Uterus (tissue), 4 donors: ENCODE measurements at places on chromosomes 11 and 22. TPM values are rescaled to one million over a fixed set of nuclear protein-coding genes. Genes with fewer than 3 reads are reported as not detected.
A peak's percentile ranks its signal among the peaks of the same experiment; 100 is the strongest.

OR2AT4 gene
- not detected for total RNA-seq

GRCh38 chr11:87589082-87589481, 551.3 kb downstream of the TMEM135 start:
- no peaks in the 10 kb centered on the region for H3K4me1 ChIP-seq
- no peak for DNase-seq
- H3K4me3 ChIP-seq: no peak overlapping the region
- no peaks in the 10 kb centered on the region for H3K27me3 ChIP-seq
- no peak overlapping the region for H3K27ac ChIP-seq

DNA sequence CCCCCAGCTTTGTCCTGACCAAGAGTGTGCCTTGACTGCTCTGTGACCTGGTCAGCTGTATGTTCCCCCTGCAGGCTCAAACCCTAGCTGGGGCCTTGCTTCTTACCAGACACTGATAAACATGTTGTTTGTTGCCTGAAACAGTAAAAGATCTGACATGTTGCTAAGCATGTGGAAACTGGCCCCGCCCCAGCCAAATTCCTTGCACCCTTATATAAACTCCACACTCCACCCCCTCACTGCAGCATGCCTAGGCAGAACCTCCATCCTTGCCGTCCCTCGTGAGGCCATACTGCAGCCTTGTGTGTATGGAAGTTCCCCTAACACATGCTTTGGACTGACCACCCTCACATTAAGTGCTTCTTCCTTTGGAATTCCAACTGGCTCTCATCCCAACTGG, 27.3 kb downstream of the LRRC74B start:
- no peaks in the 10 kb centered on the region for H3K4me1 ChIP-seq
- no peaks in the 10 kb centered on the region for H3K36me3 ChIP-seq

SLC37A4 gene
- 9.2 TPM for total RNA-seq

DNA sequence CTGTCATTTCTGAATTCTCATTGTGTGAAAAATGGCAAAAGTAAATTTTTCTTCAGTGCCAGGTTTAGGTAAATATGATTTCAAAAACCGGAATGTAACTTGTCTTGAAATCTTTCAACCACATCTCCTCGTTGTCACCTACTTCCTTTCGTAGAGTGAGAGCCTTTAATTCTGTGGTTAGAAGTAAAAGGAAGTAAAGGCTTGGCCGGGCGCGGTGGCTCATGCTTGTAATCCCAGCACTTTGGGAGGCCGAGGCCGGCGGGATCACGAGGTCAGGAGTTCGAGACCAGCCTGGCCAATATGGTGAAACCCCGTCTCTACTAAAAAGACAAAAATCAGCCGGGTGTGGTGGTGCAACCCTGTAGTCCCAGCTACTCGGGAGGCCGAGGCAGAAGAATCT, 29.8 kb downstream of the SGSM3 start:
- H3K4me3 ChIP-seq: no peak overlapping the region
- no peaks in the 10 kb centered on the region for H3K4me1 ChIP-seq
- H3K27ac ChIP-seq: no peak overlapping the region
- H3K27me3 ChIP-seq: no peaks in the 10 kb centered on the region
- no peaks in the 10 kb centered on the region for H3K36me3 ChIP-seq

ANGPTL5 gene
- not detected for total RNA-seq

DNA sequence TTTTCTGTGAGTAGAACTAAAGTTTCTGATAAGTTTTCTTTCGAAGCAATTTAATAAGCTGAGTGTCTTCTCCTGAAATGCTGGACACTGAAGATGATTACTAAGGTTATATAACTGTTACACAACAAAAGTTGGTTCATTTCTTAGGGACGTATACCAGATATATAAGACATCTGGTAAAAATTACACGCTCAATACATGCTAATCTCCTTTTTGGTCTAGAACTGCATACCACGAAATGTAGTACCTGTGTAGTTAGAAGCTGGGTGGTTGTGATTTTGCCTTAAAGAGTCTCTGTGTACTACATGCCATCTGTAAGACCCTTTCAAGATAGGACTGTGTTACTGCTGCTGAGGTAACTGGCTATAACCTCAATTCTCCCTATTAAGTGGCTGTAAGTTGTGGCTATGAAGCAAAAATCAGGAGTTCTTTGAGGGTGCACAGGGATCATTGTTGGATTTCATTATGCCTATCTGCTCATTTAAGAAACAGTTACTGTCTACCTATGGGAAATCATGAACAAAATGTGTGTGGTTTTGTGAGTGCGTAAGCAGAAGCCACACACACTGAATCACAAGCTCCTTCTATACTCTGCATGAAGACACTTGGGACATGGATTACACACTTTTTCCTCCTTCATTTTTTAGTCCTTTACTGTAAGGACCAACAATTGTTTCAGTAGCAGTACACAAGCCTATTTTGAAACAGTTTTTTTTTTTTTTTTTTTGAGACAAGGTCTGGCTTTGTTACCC, 195.9 kb downstream of the SWAP70 start:
- no peaks in the 10 kb centered on the region for H3K36me3 ChIP-seq
- H3K27me3 ChIP-seq: no peaks in the 10 kb centered on the region
- H3K4me1 ChIP-seq: no peaks in the 10 kb centered on the region

DNA sequence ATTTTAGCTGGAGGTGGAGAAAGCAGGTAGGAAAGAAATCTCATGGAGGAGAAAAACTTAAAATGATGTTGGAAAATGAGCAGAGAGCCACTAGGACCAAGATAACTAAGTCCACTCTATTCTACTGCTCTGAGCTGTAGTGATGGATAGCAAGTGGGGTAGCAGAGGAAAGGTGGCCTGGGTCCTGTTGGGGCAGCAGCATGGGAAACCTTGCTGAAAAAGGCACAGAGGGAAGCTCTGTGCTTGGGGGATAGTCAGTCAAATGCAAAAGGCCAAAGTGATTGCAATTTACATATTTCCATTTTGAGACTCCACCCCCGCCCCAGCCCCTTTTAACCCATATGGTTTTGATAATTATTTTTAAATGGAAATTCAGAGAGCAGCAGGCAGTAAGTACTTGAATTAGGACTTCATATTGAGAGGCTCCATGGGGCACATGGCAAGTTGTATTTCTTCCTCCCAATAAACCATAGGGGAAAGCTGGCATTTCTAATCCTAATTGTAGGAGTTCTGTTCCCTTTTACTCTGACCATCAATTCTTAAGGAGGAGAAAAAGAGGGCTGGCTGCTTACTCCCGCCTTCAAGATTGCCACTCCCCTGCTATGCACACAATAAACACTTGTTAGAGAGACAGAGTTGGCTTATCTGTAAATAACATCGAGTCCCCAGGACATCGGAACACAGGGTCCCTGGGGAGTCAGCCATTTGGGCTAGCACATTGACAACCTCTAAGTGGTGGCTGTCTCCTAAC, 1341.5 kb upstream of the TENM4 start:
- no peaks in the 10 kb centered on the region for H3K36me3 ChIP-seq
- H3K4me3 ChIP-seq: no peak overlapping the region
- DNase-seq: no peak
- H3K27ac ChIP-seq: no peak overlapping the region
- H3K4me1 ChIP-seq: no peaks in the 10 kb centered on the region

DNA sequence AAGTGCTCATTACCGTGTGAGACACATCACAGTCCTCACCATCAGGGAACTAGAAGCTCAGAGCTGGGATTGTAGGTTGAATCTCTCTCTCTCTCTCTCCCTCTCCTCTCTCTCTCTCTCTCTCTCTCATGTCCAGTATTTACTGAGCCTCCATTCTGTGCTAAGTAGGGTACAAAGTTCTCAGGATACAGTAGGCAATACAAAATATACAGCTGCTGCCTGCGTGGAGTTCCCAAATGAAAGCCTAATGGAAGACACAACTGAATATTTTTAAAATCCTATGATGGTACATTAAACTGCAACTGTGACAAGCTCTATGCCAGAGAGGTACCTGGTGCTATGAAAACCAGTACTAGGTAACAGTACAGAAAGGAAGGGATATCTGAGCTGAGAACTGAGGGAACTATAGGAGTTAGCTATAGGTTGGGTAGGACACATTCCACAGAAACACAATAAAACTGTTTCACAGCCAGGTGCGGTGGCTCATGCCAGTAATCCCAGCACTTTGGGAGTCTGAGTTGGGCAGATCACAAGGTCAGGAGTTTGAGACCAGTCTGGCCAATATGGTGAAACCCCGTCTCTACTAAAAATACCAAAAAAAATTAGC, 9.6 kb upstream of the PRG2 start:
- H3K4me1 ChIP-seq: no peaks in the 10 kb centered on the region
- no peaks in the 10 kb centered on the region for H3K36me3 ChIP-seq
- H3K4me3 ChIP-seq: no peak overlapping the region
- no peak for DNase-seq
- no peaks in the 10 kb centered on the region for H3K27me3 ChIP-seq

GRCh38 chr11:134916421-134917213, 504.6 kb upstream of the B3GAT1 start:
- no peak overlapping the region for H3K4me3 ChIP-seq
- no peaks in the 10 kb centered on the region for H3K36me3 ChIP-seq
- no peak for DNase-seq
- peaks cover 4% of the 10 kb centered on the region for H3K4me1 ChIP-seq
- no peak overlapping the region for H3K27ac ChIP-seq

DNA sequence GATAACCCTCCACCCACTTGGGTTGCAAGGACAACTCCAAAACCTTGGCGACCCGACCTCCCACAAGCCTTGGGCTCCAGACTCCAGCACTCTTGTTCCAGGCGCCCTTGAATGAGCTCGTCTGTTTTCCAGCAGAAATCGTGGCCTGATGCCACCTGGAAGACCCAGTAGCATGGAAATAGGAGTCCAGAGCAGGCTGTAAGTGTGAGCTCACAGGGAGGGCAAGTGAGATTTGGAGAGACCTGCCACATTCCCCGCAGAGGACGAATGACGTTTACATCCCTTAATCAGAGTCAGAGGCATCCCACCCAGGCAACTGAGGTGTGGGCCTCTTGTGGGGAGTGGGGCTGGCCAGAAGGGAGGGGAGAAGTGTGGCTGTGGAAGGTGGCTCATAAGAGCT, 71.9 kb downstream of the LDLRAD3 start:
- no peaks in the 10 kb centered on the region for H3K36me3 ChIP-seq
- H3K4me3 ChIP-seq: no peak overlapping the region
- H3K27me3 ChIP-seq: no peaks in the 10 kb centered on the region
- peak; percentile 26 for DNase-seq
- no peak overlapping the region for H3K27ac ChIP-seq

OR52J3 gene
- not detected for total RNA-seq

DNA sequence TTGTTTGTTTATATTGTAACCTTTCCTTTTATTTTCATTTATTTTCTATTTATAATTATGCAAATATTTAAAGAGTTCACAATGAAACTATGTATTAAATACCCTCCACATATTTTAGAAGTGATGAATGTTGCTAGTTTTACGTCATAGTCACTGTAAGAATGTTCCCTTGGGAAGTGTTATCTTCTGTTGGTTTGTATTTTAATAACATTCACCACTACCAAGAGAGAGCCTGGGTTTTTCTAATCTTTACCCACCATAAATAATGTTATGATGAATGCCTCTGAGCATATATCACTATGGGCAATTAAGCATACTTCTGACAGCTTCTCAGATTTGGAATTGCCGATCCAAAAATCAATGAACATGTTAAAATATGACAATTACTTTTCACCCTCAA, 80.7 kb downstream of the GGT1 start:
- H3K36me3 ChIP-seq: no peaks in the 10 kb centered on the region
- no peaks in the 10 kb centered on the region for H3K27me3 ChIP-seq
- H3K27ac ChIP-seq: no peak overlapping the region
- no peaks in the 10 kb centered on the region for H3K4me1 ChIP-seq
